ENCODE measurements at places on chromosomes 4 and X. TPM values are rescaled to one million over a fixed set of nuclear protein-coding genes. Genes with fewer than 3 reads are reported as not detected.

DNA sequence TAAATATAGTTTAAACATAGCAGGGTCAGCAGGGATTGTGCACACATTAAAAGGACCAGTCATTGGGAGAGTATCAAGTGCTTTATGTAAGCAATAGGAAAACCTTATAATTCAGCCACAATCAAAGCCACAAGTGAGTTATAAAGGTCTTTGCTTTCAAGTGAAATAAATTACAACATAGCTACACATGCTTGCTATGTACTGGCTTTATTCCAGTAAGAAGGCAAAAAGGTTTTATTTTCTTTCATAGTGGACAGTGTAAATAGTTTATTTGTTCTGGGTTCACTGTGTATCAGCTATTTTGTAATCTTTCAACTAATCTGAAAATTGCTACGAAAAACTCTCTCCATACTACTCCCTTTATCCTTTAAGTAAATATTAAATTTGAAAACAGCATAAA lies 691.4 kb downstream of the PCDH7 start:
- DNase-seq, result no peak

- no peak for DNase-seq
These were observed 420.1 kb downstream of the ZNF674 start for GRCh38 chrX:46125111-46125510.

GRCh38 chr4:21195682-21196081 lies 495.4 kb downstream of the PACRGL start:
- no peak for DNase-seq

DNA sequence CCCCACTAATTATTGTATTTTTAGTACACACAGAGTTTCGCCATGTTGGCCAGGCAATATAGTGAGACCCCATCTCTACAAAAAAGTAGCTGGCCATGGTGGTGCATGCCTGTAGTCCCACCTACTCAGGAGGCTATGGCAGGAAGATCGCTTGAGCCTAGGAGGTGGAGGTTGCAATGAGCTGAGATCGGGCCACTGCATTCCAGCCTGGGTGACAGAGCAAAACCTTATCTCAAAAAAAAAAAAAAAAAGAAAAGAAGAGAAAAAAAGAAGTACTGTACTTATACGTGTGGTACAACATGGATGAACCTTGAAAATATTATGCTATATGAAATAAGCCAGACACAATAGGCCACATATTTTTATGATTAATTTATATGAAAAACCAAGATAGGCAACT lies 9.9 kb upstream of the WDR45 start:
- DNase-seq, result no peak

HSD17B11 gene
- polyA plus RNA-seq, result 64.5 TPM

DNA sequence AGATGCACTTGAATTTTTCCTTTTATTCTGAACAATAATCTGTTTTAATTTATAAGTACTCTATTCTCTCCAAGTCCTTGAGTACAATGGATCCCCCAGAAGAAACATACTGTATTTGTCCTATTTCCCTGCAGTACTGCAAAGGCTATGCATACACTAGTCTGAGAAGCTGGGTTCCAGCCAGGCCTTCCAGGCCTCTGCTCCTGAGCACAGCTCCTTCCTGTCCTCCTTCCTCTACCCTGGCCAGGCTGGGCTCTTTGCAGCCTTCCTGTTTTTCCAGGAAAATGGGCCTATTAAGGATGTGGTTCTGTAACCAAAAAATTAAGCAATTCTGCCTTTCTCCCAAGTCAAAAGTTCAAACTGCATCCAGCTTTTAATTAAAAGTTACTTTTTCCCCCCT lies 68.0 kb upstream of the STIM2 start:
- no peak for DNase-seq

DNA sequence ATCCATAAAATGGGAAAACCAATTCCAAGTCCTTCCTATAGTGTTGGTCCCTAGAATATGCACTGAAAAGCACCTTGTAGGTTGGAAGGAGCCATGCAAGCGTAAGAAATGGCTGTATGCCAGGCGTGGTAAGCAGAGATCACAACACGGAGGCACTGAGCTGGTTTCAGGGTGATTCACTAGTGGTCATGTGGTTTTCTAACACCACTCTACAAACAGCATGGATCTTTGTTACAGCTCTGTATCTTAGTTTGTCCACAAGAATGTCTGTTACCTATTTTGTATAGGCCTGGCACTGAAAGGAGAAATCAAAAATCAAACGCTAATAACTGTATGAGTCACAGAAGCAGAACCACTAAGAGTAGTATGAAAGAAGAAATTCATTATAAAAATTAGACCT lies 71.9 kb downstream of the MAGEB17 start:
- no peak for DNase-seq

DNA sequence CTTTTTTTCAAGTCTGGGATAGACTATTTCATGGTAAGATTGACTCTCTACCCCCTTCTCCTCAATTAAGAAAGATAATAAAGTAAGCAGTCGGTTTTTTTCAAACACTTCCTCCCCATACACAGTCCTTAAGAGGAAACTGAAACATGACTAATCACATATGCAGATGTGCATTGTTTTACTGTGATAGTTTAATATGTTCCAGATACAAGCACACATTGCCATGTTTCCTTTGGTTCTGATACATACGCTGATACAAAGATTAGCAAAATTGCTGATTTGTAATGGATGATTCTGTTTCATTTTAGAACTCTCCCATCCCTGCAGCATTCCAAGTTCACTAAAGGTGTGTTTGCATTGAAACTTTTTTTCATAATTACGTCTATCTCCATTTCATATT lies 76.1 kb downstream of the FBXO8 start:
- DNase-seq, result no peak

DNA sequence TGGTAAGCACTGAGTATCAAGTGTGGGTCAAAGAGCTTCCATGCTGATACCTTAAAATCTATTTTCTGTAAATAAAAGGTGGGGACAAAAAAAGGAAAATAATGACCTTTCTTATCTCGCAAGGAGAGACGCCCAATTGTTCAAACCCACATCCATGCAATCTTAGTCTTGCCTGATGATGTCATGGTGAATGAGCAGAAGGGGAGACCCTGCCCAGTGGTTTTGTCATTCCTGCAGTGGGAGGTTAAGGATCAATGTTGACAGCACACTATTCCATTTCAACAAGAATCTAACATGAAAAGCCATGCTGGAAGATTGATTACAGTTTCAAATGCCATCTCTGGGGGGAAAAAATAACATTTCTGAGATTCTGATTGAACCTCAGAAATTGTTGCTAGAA lies 40.7 kb upstream of the PUDP start:
- DNase-seq, result no peak

DNA sequence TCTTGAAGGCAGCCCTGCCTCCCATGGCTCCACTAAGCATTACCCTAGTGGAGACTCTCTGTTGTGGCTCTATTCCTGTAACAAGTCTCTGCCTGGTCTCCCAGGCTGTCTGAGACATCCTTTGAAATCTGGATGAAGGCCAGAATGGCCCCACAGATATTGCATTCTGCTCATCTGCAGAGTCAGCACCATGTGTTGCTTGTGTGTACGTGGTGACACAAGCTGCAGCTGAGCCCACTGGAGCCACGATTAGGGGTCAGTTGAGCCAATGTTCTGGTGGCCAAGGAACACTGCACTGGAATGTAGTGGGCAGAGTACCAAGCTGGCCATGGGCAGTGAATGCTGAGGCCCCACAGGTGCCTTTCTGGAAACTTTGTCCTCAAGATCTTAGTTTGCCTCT lies 29.2 kb downstream of the GRID2 start:
- DNase-seq, result no peak

FAM149A gene
- 47.7 TPM for polyA plus RNA-seq

SLC39A8 gene
- 25.5 TPM for polyA plus RNA-seq

DNA sequence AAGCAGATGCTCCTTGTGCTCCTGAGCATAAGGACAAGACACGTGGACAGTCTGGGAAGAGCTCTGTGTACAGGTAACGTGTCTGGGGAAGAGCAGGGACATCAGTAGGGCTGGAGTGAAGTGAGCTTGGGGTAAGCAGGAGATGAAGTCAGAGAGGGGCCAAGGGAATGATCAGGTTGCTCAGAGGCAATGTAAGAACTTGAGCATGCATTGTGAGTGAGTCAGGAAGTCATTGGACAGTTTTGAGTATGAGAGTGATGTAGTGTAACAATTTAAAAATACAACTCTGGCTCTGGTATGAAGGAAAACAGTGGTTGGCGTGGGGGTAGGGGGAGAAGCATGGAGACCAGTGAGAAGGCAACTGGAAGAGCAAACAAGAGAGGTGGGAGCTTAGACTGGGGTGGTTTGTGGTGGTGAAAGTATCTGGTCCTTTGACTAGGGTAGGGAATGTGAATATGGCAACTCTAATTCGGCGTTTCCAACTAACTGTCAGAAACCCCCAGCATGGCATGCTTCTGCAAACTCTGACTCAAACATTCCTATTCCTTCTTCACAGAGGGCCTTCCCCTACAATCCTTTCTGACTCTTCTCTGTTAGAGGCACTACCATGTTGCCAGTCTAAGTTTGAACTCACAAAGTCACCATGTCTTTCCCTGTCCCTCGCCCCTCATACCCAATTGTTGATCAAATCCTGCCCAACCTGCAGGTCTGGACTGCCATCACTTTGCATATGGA lies 57.2 kb downstream of the STBD1 start:
- DNase-seq, result no peak

GRCh38 chrX:81390237-81390636 lies 188.3 kb downstream of the SH3BGRL start:
- DNase-seq, result no peak

GRIA3 gene
- 2.7 TPM for polyA plus RNA-seq

DNA sequence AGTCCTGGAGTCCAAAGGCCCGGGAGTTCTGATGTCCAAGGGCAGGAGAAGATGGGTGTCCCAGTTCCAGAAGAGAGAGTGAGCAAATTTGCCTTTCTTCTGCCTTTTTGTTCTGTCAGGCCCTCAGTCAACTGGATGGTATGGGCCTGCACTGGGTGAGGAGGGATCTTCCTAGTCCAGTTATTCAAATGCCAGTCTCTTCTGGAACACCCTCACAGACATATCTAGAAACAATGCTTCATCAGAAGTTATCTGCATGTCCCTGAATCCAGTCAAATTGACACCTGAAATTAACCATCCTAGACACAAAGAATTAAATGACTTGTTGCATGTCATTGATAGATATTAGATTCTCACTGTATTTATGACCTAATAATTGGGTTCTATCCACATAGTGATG lies 48.5 kb upstream of the TSPAN5 start:
- no peak for DNase-seq

- no peak for DNase-seq
These were observed 1223.2 kb downstream of the RAPGEF2 start for GRCh38 chr4:160326110-160326509.

GRCh38 chr4:149047368-149047767 lies 605.2 kb upstream of the NR3C2 start:
- DNase-seq, result no peak

GRCh38 chr4:40525752-40526598 lies 103.7 kb downstream of the RBM47 start:
- DNase-seq, result no peak

SHROOM2 gene
- polyA plus RNA-seq, result 19.8 TPM

DNA sequence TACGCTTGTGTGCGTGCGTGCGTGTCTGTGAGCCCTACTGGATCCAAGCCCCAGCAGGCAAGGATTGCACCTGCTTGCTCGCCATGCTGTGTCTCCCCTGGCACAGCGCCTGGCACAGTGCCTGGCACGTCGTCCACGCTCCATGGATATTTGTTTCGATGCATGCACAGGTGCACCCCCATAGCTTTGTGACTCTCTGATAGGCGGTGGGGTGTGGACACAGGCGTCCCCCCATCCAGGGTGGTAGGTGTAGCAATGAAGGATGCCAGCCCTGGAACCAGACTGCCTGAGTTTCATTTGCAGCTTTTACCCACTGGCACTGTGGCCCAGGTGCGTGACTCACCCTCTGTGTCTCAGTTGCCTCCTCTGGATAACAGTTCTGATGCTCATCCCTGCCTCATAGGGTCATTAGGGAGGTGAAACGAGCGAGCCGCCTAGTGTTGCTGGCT lies 20.2 kb downstream of the PIGG start:
- no peak for DNase-seq

DACH2 gene
- polyA plus RNA-seq, result 24.1 TPM

RTL5 gene
- polyA plus RNA-seq, result 23.5 TPM

DNA sequence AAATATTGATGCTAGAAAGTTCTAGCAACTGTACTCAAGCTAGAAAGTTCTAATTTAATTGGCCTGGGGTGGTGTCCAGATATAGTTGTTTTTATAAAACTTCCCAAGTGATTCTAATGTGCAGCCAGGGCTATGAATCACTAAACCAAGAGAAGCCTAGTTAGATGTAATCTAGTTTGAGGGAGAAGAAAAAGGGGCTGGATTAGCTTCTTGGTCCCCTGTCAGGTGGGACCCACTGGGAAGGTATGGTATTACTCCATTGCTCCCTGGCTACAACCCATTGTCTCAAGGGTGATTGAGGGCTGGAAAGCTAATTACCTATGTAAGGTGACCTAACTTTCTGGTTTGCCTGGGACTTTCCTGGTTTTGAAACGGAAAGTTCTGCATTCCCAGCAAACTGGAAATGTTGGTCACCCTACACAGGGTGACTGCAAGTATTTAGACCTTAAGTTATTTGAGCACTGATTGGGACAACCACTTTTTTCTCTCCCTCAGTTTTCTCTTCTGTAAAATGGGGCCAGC lies 23.9 kb upstream of the MSN start:
- no peak for DNase-seq

- peak; percentile 72 for DNase-seq
These were observed at the start of gene BEX2 for GRCh38 chrX:103310555-103311398. BEX2 (minus strand) TSS chrX:103310990; CDS start chrX:103309976, 1,014 bp downstream.

DNA sequence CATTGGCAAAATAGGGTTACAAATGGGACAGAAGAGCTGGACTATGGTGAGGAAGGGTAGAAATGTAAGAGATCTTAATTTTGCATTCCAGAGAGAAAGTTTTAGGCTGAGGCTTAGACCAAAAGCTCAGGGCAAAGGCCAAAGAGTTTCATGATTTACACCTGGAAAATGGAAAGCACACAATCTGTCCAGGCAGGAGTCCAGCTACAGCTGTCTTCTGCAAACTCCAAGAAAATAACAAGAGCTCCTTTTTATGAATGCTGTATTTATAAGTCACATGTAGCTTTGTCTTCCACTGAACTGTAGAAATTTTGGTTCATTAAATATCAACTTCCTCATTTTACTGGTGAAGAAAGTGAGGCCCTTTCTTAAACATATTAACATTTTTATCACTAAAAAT lies 288.0 kb upstream of the ATOH1 start:
- no peak for DNase-seq

MAGEB17 gene
- polyA plus RNA-seq, result 0.53 TPM

SMIM43 gene
- 0.78 TPM for polyA plus RNA-seq

NKX3-2 gene
- not detected for polyA plus RNA-seq

DNA sequence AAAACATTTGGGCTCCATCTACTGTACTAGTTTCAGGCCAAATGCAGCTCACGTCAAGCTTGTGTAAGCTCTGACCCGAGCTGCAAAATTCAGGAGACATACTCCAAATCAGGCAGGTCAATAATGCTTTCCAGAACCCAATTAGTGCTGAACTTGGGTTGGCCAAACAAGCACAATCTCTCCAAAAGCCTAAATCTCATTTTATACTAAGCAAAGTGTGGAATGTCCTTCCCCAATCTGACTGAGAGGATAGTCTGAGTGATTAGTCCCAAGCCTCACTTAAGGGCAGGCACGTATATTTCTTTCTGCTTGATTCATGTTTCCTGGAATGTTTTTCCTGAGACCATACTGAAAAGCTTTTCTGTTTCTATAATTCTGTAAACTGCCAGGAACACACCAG lies 79.9 kb downstream of the NKX6-1 start:
- DNase-seq, result peak; percentile 60

SHROOM4 gene
- polyA plus RNA-seq, result 14.6 TPM

PDGFRA gene
- 138 TPM for polyA plus RNA-seq

CXCL11 gene
- polyA plus RNA-seq, result 0.38 TPM

SLC2A9 gene
- polyA plus RNA-seq, result 13.3 TPM
